Kasumi-1 (cell line): ENCODE measurements at places on chromosomes 4 and X.

- DNase-seq: no peak
Observed at GRCh38 chr4:169615467-169616106, 3.2 kb upstream of the NEK1 start.

GRCh38 chr4:168019019-168019651 is 73.2 kb upstream of the ANXA10 start:
- no peak for DNase-seq

DNA sequence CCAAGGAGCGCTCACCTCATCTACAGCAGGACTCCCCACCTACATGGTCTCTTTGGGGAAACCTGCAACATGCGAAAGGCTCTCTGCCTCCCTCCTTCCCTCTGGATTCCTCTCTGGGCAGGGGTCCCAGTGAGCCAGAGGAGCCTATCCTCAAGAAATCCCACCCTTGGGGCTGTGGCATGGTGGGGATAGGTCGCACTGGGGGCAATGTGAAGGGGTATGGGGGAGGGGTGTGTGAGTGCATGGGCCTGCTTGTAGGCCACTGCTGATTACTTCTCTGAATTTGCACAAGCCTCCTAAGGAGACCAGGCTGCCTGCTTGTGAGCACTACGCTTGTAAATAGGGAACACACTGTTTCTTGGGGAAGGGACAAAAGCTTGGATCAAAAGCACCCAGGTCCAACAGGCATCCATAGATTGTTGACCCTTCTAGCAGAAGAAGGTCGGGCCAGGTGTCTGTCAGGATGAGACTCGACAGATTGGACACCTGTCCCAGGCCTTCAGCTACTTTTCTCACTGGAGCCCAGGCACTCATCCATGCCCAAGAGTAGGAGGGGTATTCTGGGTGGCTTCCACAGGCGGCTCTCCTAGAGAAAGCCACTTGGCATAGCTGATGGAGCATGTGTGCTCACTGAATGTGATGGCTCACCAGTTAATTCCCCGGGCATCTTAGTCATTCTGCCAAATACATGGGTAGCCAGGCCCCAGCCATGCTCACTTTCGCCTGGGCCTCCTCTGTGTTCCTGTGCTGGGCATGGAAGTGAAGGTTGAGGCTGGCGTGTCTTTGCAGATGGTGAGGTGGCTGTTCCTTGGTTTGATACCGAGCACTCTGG is 75.0 kb downstream of the NBDY start:
- DNase-seq: no peak

DNA sequence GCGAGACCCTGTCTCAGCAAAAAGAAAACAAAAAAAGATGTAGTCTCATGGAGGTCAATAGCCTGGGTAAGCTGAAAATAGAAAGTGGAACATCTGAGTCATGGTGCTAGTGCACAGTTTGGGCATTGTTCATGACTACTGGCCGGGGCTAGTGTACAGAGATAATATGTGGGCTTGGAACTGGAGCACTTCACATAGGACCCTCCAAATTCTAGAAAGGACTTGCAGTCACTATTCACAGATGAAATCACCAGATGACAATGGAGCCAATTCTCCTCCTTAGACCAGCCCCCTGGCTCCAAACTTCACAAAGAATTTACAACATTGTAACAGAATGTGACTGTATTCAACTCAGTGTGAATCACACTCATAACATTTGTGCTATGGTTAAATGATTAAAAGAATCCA is 367.8 kb upstream of the SLC7A11 start:
- DNase-seq: no peak

DNA sequence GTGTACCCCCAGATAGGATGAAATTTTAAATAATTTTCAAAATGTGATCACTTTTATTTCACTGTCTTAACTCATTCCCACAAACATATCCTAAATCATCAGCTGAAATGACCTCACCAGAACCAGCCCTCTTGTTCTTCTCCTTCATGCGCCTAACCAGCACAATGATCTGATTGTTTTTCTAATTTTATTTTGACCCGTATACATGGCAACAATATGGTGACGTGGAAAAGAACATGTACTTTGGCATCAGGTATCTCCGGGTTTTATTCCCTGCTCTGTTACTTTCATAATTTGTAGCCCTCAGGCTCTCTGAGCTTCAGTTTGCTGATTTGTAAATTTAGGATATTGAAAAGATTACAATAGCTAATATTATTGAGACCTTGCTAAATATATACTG is 562.4 kb upstream of the ZFP42 start:
- DNase-seq: no peak

- DNase-seq: no peak
Observed at GRCh38 chr4:136113921-136114320, 1418.4 kb downstream of the PCDH18 start.
